ENCODE measurements at places on chromosomes 7 and 10.

DNA sequence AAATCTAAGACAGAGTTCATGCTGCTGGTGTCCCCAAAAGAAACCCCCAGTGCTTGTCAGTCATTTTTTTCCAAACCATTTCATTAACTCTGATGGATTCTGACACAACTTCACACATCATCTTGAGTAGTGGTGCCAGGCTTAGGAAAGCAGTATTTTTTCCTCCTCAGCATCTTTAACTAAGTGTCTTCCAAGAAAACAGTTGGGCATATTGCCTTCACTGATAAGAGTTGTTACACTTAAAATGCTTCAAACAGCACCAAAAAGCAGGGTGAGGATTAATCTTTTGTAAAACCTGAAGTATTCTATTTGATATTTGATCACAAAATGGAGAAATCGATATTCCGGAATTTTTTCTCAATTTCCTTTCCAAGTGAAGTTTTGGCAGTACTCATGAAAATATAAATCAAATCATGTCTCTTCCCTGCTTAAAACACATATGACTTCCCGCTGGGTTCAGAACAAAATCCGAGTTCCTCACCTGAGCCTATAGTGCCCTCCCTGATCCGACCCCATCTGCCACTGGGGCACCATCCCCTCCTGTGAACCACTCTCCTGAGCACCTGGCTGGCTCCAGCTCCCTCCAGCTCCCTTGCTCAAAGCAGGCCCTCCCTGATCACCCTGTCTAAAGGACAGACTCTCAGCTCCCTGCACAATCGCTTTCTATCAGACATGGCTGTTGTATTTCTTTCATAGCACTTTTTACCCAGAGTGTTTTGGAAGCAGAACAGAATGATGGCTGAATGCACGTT, 61.6 kb downstream of the CYTH3 start:
- no peak for DNase-seq

DNA sequence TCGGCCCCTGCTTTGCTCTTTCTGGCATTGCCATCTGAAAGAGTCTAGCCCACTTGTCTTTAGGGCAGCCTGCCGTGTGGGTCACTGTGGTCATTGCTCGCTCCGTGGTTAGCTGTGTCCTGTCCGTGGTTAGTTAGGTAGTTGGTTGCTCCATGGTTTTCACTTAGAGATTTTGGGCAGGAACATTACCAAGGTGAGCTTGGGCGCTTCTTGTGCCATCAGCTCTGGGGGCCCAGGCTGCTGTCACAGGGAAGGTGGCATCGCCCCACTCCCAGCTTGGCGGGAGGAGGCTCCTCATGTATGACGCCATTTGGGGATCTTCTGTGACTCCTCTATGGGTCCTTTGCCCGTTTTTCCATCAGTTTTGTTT, 53.1 kb downstream of the INPP5A start:
- no peak for DNase-seq

DNA sequence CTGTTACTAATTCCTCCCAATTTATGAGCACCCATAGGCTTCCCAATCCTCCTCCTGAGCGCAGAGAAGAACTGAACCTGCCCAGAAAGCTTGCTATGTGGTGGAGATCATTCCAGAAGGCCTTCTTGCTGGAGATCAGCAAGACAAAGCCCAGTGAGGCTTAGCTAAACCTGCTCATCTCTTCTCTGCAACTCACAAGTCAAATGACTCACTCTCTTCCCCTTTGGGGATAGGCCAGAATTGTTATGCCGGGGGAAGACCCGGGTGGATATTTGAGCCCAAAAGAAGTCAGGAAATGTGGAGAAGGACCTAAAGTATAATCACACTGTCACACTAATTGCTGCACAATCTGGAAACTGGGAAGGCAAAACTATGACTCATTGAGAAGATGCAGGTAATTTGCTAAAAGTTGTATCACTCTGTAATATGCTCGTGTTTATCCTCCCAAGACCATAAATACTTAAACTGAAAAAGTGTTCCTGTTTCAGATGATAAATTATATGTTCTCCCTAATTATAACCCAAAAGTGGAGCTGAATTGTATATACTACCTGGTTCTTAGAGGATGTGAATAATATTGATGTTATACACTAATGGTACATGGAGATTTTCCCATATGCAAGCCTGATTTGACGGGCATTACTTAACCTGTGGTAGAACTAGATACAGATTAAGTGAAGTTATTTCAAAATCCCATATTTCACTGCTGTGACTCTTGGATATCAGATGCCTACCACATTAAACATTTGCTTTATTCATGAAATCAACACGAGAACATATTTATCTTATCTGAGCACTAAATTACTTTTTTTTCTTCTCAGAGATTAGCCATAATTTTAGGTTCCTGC, 6.4 kb downstream of the NEBL start:
- no peak for DNase-seq

GRCh38 chr10:99844433-99844955, 62.1 kb downstream of the ABCC2 start:
- DNase-seq = peak; percentile 68

- no peak for DNase-seq
These were observed 30.1 kb upstream of the TNPO3 start for GRCh38 chr7:129084801-129085551.

DNA sequence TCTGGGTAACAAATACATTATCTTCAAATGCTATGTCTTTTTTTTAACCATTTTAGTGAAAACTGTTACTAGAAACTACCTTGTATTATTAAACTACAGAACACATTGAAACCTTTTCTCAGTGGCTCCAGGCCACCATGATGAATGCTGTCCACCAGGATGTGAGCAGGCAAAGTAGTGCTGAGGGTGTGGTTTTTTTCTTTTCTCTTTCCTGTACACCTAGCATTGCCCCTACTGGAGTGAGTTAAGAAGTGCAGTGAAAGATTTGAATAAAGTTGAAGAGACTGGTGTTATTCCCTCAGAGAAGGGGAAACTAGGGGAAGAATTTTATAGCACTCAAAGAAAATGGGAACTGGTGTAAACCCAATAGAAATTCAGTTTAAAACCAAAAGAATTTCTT, 120.0 kb upstream of the SAMD8 start:
- no peak for DNase-seq

GRCh38 chr10:8052956-8053445, 1.5 kb upstream of the GATA3 start:
- no peak for DNase-seq

DNA sequence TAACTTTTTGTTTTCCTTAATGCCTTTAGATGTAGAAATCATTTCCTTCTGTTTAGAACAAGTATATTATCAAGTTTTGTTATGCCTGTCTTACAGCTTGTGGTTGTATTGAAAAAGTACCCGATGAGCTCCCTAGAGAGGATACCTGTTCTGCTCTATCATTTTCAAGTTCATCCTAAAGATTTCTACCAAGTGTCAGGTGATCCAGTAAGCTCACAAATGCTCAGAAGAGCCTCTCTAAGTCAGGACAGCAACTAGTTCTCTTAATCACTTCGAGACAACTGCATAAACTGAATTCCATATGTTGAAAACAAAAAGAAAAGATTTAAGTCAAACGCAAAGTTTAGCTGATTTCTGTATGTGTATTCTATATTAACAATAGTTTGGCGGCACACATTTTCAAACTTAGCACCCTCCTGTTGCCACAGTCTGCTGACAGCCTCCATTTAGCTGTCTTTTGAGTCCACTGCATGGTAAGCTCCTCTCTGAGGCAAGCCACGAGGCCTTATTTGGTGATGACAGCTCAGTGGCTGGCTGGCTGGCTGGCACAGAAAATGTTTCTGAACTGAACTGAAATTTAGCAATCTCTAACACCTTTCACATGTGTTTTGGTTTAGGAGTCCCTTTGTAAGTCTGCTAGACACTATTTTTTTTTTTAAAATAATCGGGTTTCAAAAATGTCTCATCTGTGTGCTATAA, 59.4 kb downstream of the SEMA3C start:
- DNase-seq = no peak

GRCh38 chr7:130151591-130152492, 53.4 kb downstream of the TMEM209 start:
- no peak for DNase-seq

DNA sequence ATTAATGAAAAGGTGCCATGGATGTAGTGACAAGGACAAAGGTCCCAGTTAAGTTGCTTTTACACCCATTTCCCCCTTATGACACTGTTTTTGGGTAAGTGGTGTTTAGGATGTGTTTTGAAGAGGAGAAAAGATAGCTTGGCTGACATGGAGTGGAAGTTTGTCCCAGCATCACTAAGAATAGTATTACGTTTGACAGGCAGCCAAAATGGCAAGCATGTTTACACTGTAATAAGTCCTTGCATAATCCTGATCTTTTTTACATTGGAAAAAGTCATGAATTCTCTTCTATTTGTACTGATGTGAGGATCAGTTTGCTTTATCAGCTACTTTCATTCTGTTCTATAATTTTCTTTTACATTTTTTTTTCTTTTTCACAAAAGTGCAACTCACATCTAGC, 137.8 kb downstream of the CHRM2 start:
- DNase-seq = no peak

GRCh38 chr7:150685219-150686029, at the start of gene GIMAP2:
TSS of gene GIMAP2 (plus strand) at chr7:150685706. CDS start at chr7:150687060, 1,354 bp downstream.
- peak; percentile 87 for DNase-seq

DNA sequence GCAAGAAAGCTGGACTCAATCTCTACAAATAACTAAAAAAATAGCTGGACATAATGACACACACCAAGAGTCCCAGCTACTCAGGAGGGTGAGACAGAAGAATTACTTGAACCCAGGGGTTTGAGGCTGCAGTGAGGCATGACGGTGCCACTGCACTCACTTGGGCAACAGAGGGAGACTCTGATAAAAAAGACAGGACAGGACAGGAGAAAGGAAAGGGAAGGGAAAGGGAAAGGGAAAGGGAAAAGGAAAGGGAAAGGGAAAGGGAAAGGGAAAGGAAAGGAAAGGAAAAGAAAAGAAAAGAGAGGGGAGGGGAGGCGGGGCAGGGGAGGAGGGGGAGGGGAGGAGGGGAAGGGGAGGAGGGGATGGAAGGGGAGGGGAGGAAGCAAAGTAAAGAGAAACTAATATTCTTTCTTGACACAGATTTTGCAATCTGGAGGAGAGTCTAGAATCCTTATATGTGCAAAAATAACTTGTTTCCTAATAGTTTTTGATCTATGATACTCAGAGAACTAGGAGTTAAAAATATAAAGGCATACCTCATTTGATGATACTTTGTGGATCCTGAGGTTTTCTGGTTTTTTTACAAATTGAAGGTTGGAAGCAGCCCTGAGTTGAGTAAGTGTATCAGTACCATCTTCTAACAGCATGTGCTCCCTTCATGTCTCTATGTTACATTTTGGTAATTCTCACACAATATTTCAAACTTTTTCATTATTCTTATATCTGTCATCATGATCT, 8.0 kb downstream of the SAR1A start:
- DNase-seq = no peak

DNA sequence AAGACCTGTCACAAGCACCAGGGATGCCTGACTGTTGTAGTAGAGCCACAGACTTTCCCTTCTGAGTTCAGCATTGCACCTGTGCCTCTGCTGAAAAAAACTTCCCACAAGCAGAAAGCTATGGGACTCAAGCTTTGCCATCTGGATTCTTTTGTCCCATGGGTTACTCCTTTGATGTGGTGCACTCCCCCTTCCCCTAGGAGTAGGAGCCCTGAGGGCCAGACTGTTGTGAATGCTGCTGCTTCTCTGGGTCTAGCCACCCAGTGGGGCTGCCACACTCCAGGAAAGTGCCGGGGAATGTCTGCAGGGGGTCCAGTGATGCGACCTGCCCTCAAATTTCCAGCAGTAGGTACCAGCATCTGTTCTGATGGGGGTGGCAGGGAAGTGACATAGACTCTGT, 11.7 kb downstream of the CASP7 start:
- no peak for DNase-seq

GRCh38 chr7:47493976-47494911, 87.7 kb downstream of the TNS3 start:
- DNase-seq = no peak

DNA sequence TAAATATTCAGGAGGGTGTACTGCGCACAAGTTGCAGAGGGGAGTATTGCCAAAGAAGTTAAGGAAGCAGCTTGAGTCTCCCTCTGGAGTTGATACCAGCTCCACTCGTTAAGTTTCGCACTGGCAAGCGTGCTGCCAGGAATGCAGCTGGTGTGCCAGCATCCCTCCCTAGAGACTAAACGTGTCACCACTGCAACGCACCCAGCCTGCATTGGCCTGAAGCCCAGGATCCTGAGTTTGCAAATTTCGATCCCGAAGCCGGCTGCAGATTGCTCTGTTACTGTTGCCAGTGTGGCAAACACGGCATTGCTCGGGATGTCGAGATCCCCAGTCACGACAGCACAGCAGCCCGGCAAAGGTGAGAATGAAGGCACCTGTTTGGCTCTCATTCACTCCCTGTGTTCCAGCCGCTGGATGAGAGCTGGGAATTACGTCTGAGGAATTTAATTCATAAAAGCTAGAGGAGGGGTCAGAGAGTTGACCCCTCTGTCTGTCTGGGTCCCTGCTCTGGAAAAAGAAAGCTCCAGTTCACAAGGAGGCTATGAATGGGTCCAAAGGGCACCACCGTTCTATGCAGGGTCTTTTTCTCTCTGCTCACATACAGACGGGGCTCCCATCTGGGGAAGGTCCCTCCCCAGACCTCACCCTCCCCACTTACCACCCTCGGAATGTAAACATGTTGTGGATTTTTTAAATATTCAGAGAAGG, 61.0 kb downstream of the NRP1 start:
- peak; percentile 93 for DNase-seq

- no peak for DNase-seq
These were observed 112.8 kb downstream of the APBB1IP start for GRCh38 chr10:26550774-26551526.

GRCh38 chr7:106218546-106218945, 66.2 kb downstream of the NAMPT start:
- DNase-seq = no peak

DNA sequence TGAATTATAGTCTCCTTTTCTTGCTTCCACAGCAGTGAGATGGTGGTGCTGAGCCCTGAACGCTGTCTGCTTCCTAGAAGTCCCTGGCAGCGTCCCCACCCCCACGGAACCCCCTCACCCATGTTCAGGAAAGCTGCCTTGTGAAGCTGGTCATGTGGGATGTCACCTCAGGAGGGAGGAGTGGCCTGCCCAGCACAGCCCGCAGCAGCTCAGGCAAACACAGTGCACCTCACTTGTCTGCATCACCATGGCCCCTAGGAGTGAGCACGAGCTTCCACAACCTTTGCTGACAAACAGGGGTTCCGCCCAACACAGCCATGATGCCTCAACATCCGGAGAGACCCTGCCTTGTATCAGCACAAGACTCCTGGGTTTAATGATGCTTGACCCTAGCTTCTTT, 508.9 kb downstream of the RPS24 start:
- no peak for DNase-seq

DNA sequence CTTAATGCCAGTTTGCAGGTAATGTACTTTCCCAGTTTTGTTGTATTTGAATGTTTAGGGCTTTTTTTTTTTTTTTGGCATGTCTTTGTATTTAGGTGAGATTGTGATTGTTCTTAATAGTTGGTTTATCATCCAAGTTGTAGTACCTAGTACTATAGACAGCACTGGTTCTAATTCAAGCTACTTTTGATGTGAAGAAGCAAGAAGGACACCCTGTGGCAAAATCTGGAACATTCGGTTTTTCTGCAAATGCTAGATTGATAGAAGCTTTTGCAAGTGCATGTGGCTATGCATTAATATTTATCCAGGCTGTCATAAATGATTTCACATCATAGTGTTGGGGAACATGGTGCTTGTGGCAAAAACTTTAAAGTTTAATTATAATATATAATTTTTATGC, 248.9 kb downstream of the FOXP2 start:
- peak; percentile 35 for DNase-seq

- no peak for DNase-seq
These were observed 46.2 kb downstream of the VWDE start for GRCh38 chr7:12357508-12357907.

GRCh38 chr7:38506004-38506403, 125.2 kb downstream of the AMPH start:
- DNase-seq = no peak
